Neural crest cell (in vitro differentiated cells): ENCODE measurements at places on chromosomes 5 and 9. TPM values are rescaled to one million over a fixed set of nuclear protein-coding genes. Genes with fewer than 3 reads are reported as not detected.
A peak's percentile ranks its signal among the peaks of the same experiment; 100 is the strongest.

The PCDHA13 gene
- 1.2 and 1.3 TPM in 2 replicates for total RNA-seq

The PCDHB14 gene
- 5.5 TPM in 2 replicates for total RNA-seq

The DNLZ gene
- total RNA-seq = 21.3 and 21.7 TPM in 2 replicates

The FGD3 gene
- 3.7 and 4.1 TPM in 2 replicates for total RNA-seq

The GRIA1 gene
- total RNA-seq = 1.2 and 1.6 TPM in 2 replicates

The IL4 gene
- total RNA-seq = not detected in 2 replicates

The SLC46A2 gene
- total RNA-seq = not detected in 2 replicates

The CAMK4 gene
- 9.4 and 10.0 TPM in 2 replicates for total RNA-seq

The MRPL41 gene
- 40.9 and 42.0 TPM in 2 replicates for total RNA-seq

GRCh38 chr5:73998489-73998888, 372.5 kb downstream of the ARHGEF28 start:
- H3K4me1 ChIP-seq = peaks cover 12% of the 10 kb centered on the region
- no peak for DNase-seq
- H3K36me3 ChIP-seq = no peaks in the 10 kb centered on the region
- no peak overlapping the region for H3K27ac ChIP-seq
- no peak overlapping the region for H3K4me3 ChIP-seq

DNA sequence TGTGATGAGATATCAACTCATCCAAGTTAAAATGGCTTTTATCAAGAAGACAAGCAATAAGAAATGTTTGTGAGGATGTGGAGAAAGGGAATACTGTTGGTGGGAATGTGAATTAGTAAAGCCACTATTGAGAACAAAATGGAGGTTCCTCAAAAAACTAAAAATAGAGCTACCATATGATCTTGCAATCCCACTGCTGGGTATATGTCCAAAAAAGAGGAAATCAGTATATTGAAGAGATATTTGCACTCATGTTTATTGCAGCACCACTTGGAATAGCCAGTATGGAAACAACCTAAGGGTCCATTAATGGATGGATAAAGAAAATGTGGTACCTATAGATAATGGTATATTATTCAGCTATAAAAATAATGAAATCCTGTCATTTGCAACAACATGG, 25.1 kb downstream of the PPIP5K2 start:
- no peaks in the 10 kb centered on the region for H3K4me1 ChIP-seq
- no peak overlapping the region for H3K27ac ChIP-seq
- no peak for DNase-seq

- H3K27me3 ChIP-seq = no peaks in the 10 kb centered on the region
- H3K27ac ChIP-seq = no peak overlapping the region
- no peak for DNase-seq
- no peaks in the 10 kb centered on the region for H3K36me3 ChIP-seq
- H3K4me3 ChIP-seq = no peak overlapping the region
Measured at GRCh38 chr5:59528202-59528862, 365.2 kb downstream of the PDE4D start.

GRCh38 chr5:72721844-72722243, 94.6 kb upstream of the TNPO1 start:
- H3K27ac ChIP-seq = no peak overlapping the region
- no peaks in the 10 kb centered on the region for H3K36me3 ChIP-seq
- H3K4me3 ChIP-seq = no peak overlapping the region

GRCh38 chr5:179975713-179976134, 68.0 kb upstream of the TBC1D9B start:
- DNase-seq = no peak
- peak overlapping the region; percentile 22 for H3K27ac ChIP-seq
- no peaks in the 10 kb centered on the region for H3K27me3 ChIP-seq
- H3K4me3 ChIP-seq = no peak overlapping the region

GRCh38 chr5:2740051-2740875, 11.2 kb downstream of the IRX2 start:
- H3K27ac ChIP-seq = no peak overlapping the region
- H3K4me3 ChIP-seq = no peak overlapping the region
- peaks cover 5% of the 10 kb centered on the region for H3K36me3 ChIP-seq

GRCh38 chr5:112933651-112934365, 11.8 kb upstream of the REEP5 start:
- no peaks in the 10 kb centered on the region for H3K27me3 ChIP-seq
- no peak for DNase-seq
- no peaks in the 10 kb centered on the region for H3K36me3 ChIP-seq
- no peak overlapping the region for H3K4me3 ChIP-seq

DNA sequence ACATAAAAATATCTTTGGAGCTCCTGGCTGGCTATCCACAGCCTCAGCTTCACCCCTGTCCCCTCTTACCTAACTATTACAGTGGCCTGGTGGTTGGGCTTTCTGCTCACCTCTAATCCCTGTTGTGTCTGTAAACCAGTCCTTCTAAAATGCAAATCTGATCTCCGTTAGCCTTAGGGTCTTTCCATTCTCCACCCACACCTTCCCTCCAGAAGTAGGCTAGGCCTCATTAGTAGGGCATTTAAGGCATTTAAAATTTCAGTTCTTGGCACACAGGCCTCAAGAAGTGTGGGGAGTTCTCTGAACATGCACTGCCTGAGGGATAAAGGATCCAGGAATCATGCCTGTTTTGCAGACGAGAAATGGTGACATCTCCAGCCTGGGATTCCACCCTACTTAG, 26.4 kb upstream of the STC2 start:
- H3K36me3 ChIP-seq = no peaks in the 10 kb centered on the region
- no peaks in the 10 kb centered on the region for H3K4me1 ChIP-seq
- peaks cover 5% of the 10 kb centered on the region for H3K27me3 ChIP-seq
- no peak overlapping the region for H3K4me3 ChIP-seq

GRCh38 chr5:178818094-178818493, 41.7 kb upstream of the ZNF354B start:
- H3K36me3 ChIP-seq = peaks cover 2% of the 10 kb centered on the region
- DNase-seq = no peak
- no peak overlapping the region for H3K27ac ChIP-seq
- no peak overlapping the region for H3K4me3 ChIP-seq
- H3K4me1 ChIP-seq = no peaks in the 10 kb centered on the region

- peaks cover 28% of the 10 kb centered on the region for H3K4me1 ChIP-seq
- peak; percentile 88 for DNase-seq
- H3K36me3 ChIP-seq = peaks cover 2% of the 10 kb centered on the region
- peak overlapping the region; percentile 45 for H3K4me3 ChIP-seq
- no peaks in the 10 kb centered on the region for H3K27me3 ChIP-seq
- H3K27ac ChIP-seq = peak overlapping the region; percentile 97
Measured at GRCh38 chr5:18393565-18394442, 759.5 kb downstream of the TAF11L14 start.

DNA sequence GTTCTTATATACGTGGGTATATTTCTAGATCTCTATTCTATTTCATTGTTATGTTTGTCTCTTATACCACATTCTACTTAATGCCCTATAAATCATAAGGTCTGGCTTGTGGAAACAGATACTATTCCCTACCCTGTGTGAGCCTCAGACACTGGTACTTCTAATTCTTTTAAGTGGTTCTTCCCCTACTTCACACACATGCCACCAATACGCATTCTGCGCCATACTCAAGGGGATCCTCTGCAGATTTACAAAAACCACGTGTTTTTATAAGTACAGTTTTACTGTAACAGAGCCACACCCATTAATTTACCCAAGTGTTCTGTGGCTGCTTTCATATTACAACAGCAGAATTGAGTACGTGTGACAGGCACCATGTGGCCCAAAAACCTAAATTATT, 195.6 kb downstream of the SAXO1 start:
- no peak for DNase-seq
- H3K27ac ChIP-seq = no peak overlapping the region
- no peak overlapping the region for H3K4me3 ChIP-seq
- H3K27me3 ChIP-seq = no peaks in the 10 kb centered on the region

GRCh38 chr9:111005746-111006470, 32.4 kb downstream of the LPAR1 start:
- no peak overlapping the region for H3K4me3 ChIP-seq
- no peak overlapping the region for H3K27ac ChIP-seq
- no peaks in the 10 kb centered on the region for H3K27me3 ChIP-seq
- peaks cover 4% of the 10 kb centered on the region for H3K4me1 ChIP-seq
- H3K36me3 ChIP-seq = peaks cover 10% of the 10 kb centered on the region

- H3K27me3 ChIP-seq = no peaks in the 10 kb centered on the region
- DNase-seq = no peak
- H3K27ac ChIP-seq = no peak overlapping the region
- H3K4me3 ChIP-seq = no peak overlapping the region
- H3K4me1 ChIP-seq = no peaks in the 10 kb centered on the region
Measured at GRCh38 chr5:53343187-53343586, 137.2 kb upstream of the FST start.

DNA sequence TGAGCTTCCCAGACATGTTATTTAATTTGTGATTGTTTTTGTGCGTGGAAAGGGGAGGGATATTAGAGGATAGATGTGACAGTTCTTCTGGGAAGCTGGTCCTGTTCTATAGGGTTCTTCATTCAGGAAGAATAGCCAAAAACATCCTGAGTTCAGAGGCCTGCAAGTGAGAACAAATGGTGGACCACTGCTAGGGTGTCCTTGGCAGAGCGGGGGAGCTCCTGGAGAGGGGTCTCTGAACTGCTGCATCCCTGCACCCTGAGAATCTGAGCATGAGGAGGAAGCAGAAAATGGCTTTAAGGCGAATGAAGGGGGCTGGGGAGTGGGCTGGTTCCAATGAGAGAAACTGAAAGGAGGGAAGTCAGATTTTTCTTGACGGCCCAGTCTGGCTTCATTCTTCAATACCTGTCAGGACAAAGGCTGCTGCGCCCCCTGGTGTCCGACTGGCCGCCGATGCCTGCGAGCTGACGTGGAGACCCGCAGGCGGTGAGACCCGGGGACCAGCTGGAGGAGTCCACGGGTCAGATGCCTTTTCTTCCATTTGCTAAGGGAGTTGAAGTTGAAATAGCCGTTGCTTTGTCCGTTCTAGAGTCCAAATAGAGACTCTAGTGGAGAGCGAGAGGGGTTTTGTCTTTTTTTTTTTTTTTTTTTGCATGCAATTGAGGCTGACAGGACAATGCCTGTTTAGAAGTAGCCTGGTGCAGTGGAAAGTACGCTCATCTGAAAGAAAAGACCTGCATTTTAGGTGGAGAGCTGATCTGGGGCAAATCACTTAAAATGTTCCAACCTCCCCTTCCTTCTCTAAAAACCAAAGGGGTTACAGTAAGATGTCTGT, 39.5 kb upstream of the NFIB start:
- peaks cover 39% of the 10 kb centered on the region for H3K4me1 ChIP-seq
- peak; percentile 98 for DNase-seq
- peaks cover 6% of the 10 kb centered on the region for H3K27me3 ChIP-seq
- H3K27ac ChIP-seq = no peak overlapping the region

GRCh38 chr5:180026320-180026719, 45.2 kb downstream of the RNF130 start:
- no peak overlapping the region for H3K27ac ChIP-seq
- peaks cover 40% of the 10 kb centered on the region for H3K4me1 ChIP-seq
- no peaks in the 10 kb centered on the region for H3K27me3 ChIP-seq
- peak overlapping the region; percentile 10 for H3K4me3 ChIP-seq
- peaks cover 34% of the 10 kb centered on the region for H3K36me3 ChIP-seq

DNA sequence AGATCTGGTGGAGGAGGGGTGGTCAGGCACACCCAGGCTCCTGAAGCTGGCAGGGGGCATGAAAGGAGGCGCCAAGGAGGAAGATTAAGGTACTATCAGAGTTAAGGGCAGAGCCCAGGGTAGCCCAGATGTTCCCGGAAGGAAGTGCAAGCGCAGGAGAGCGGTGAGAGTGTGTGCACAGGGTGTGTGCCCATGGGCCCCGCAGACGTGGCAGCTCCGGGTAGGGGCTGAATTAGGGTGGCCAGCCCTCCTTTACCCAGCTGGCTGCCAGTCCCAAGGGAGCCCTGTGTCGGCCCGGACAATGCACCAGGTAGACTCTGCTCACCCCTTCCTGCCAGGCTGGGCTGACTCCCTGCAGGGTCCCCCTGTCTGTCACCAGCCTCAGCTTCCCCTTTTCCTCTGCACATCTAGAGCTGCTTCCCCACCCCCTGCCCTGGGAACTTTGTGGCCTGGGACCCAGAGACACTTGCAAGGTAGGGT, at the start of gene SMIM33:
Gene SMIM33 (plus strand): TSS at position 184 of the 480 bp plus-strand sequence. CDS start 118 bp downstream, at position 302.
- H3K4me1 ChIP-seq = peaks cover 17% of the 10 kb centered on the region
- no peaks in the 10 kb centered on the region for H3K36me3 ChIP-seq
- DNase-seq = no peak
- H3K4me3 ChIP-seq = no peak within 1 kb of the TSS

- H3K4me1 ChIP-seq = peaks cover 17% of the 10 kb centered on the region
- no peaks in the 10 kb centered on the region for H3K36me3 ChIP-seq
- peaks cover 92% of the 10 kb centered on the region for H3K27me3 ChIP-seq
- no peak overlapping the region for H3K27ac ChIP-seq
- no peak for DNase-seq
Measured at GRCh38 chr5:111075520-111075919, 4.0 kb downstream of the TSLP start.

DNA sequence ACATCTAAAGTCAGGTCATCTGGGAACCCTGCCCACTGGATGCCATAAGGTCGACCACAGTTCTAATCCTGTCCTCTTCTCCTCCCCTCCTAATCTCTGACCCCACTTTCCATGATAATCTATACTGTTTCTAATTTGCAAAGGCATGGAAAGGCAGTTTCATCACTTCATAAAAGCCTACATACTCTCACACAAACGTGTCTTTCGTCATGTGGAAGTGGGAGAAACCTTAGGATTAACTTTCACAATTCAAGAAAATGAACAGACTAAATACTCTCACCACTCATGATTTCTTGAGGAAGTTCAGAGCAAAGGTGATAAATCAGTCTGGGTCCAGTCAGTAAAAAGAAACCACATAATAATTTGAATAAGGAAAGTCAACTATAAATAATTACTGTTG, 5.5 kb downstream of the FANCC start:
- no peaks in the 10 kb centered on the region for H3K27me3 ChIP-seq
- no peak overlapping the region for H3K27ac ChIP-seq
- no peaks in the 10 kb centered on the region for H3K36me3 ChIP-seq
- no peak for DNase-seq
- peaks cover 41% of the 10 kb centered on the region for H3K4me1 ChIP-seq
- no peak overlapping the region for H3K4me3 ChIP-seq

DNA sequence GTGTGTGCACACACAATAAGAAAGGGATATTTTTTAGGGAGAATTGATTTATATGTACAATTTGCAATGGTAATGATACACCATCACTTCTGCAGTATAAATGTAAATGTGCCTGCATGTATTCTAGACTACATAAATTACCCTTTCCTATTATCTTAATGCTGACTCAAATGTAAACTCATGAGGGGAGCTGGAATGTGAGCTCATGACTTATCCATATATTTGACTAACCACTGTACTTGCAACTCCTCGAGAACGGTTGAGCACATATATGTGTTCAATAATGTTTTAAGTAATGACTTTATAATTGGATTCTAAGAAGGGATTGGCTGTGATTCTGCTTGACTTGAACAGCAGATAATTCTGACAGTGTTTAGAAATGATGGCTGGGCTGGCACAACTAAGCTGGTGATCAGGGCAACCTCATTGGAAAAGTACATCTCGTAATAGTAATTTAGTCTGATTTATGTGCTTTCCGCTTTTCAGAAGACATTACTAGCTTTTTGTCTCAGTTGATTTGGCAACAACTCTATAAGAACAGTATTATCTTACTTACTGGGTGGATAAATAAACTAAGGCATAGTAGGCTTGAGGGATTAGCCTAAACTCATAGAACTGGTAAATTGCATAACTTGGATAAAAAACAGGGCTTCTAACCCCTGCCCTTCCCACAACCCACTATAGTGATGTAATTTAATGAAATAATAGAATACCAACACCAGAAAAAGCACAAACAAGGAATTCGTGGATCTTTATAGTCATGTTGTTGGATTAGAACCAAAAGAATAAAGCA, 130.2 kb upstream of the SPEF2 start:
- DNase-seq = no peak
- H3K4me1 ChIP-seq = peaks cover 17% of the 10 kb centered on the region
- no peaks in the 10 kb centered on the region for H3K27me3 ChIP-seq
- H3K36me3 ChIP-seq = no peaks in the 10 kb centered on the region
